CD4-positive, alpha-beta T cell (primary cell): ENCODE measurements at places on chromosomes 4 and X. TPM values are rescaled to one million over a fixed set of nuclear protein-coding genes. Genes with fewer than 3 reads are reported as not detected.

DNA sequence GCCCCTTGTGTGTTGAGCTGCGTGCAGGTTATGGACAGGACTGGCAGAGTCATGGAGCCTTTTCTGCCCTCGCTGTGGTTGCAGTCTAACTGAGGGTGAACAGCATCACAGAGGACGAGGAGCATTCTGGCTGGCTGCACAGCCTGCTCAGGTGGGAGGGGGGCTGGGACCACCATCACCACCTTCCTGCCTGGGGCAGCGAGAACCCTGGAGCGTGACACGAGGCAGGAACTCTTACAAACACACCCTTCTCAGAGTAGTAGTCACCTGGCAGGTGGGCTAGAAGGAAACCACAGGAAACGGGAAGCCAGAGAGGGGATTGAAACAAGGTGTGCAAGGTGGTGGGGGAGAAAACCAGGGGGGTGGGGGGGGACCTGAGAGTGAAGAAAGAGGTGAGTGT is 25.6 kb downstream of the TKTL1 start:
- no peaks in the 10 kb centered on the region for H3K27me3 ChIP-seq
- no peak overlapping the region for H3K27ac ChIP-seq
- H3K4me3 ChIP-seq, result no peak overlapping the region
- H3K4me1 ChIP-seq, result peaks cover 40% of the 10 kb centered on the region
- DNase-seq, result peak; percentile 12
- no peaks in the 10 kb centered on the region for H3K36me3 ChIP-seq

- no peaks in the 10 kb centered on the region for H3K4me1 ChIP-seq
- no peak for DNase-seq
- no peak overlapping the region for H3K27ac ChIP-seq
- no peaks in the 10 kb centered on the region for H3K36me3 ChIP-seq
- no peaks in the 10 kb centered on the region for H3K27me3 ChIP-seq
Measured at GRCh38 chrX:133175162-133175561, 43.0 kb downstream of the TFDP3 start.

DNA sequence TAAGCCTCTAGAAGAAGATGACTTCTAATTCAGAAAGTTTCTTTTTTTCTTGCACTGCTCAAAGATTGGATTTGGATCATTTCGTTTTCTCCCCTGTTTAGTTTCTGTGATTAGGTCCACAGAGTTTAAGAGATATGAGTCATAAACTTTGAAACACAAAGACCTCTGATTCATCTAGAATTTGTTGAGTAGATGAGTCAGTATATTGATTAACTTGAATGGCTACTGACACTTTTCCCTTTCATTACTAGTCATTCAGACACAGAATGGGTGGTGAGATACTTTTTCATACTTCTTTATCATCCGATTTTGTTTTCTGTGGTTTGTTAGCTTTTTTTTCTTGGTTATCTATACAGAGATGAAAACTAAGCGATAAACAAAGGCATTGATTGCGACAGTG is 34.1 kb upstream of the AFF2 start:
- no peak overlapping the region for H3K4me3 ChIP-seq
- H3K36me3 ChIP-seq, result no peaks in the 10 kb centered on the region
- no peak overlapping the region for H3K27ac ChIP-seq
- DNase-seq, result no peak
- H3K27me3 ChIP-seq, result no peaks in the 10 kb centered on the region
- no peaks in the 10 kb centered on the region for H3K4me1 ChIP-seq

GRCh38 chr4:120865985-120866384 is 56.5 kb downstream of the PRDM5 start:
- no peak overlapping the region for H3K27ac ChIP-seq
- no peaks in the 10 kb centered on the region for H3K27me3 ChIP-seq
- no peaks in the 10 kb centered on the region for H3K4me1 ChIP-seq
- no peak for DNase-seq
- H3K4me3 ChIP-seq, result no peak overlapping the region
- no peaks in the 10 kb centered on the region for H3K36me3 ChIP-seq

PNMA6A gene
- 0.38 TPM for total RNA-seq

GRCh38 chr4:151703401-151703800 is 57.4 kb downstream of the GATB start:
- H3K27ac ChIP-seq, result no peak overlapping the region
- no peak for DNase-seq
- peaks cover 7% of the 10 kb centered on the region for H3K36me3 ChIP-seq

GRCh38 chrX:39337451-39337850 is 536.2 kb downstream of the MID1IP1 start:
- H3K4me1 ChIP-seq, result peaks cover 27% of the 10 kb centered on the region
- H3K36me3 ChIP-seq, result no peaks in the 10 kb centered on the region
- DNase-seq, result no peak
- H3K27ac ChIP-seq, result no peak overlapping the region
- no peak overlapping the region for H3K4me3 ChIP-seq
- H3K27me3 ChIP-seq, result no peaks in the 10 kb centered on the region

DNA sequence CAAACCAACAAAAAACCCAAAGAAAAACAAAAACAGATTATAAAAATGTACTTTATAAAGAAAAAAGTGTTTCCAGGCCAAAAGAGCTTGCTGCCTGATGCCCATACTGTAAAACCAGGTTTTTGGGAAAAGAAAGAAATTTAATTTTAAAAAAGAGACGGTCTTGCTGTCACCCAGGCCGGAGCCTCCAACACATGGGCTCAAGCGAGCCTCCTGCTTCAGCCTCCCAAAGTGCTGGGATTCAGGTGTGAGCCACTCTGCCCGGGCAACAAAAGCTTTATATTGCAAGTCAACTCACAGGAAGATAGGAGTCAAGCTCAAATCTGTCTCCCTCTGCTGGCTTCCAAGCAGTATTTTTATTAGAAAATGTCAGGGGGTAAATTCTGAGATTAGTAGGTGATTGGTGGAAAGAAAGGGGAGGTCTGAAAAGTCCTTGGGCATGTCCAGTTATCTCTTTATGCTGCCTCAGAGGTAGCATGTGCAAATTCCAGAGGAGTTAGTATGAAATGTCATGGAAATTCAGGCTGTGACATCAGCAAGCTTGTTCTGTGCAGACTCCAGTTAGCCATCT is 39.4 kb downstream of the MGST2 start:
- no peak overlapping the region for H3K4me3 ChIP-seq
- H3K4me1 ChIP-seq, result no peaks in the 10 kb centered on the region
- no peak overlapping the region for H3K27ac ChIP-seq
- DNase-seq, result no peak
- H3K36me3 ChIP-seq, result peaks cover 3% of the 10 kb centered on the region

HAND2 gene
- total RNA-seq, result not detected

GRCh38 chr4:6875431-6875831 is 34.2 kb upstream of the TBC1D14 start:
- peaks cover 6% of the 10 kb centered on the region for H3K4me1 ChIP-seq
- no peak for DNase-seq
- no peaks in the 10 kb centered on the region for H3K27me3 ChIP-seq
- H3K4me3 ChIP-seq, result no peak overlapping the region

MAGEB10 gene
- total RNA-seq, result not detected

GRCh38 chr4:6854098-6854744 is 55.4 kb upstream of the TBC1D14 start:
- H3K4me1 ChIP-seq, result peaks cover 10% of the 10 kb centered on the region
- H3K27me3 ChIP-seq, result no peaks in the 10 kb centered on the region

DNA sequence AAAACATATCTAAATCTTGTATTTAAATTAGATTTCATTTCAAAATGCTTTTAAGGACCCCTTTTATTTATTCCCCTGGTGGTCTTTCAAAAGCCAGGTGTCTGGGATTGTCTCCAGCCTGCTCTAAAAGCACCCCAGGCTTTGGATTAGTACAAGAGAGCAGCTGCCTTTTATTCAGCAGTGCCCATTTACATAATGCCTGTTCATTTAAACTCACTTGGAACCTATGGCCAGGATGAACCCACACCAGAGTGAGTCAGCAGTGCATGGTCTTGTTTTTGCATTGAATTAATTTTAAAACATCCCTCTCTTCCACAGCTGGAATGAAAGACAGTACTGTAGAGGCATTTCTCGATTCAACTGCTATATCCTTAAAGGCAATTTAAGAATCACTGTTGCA is 64.1 kb upstream of the TENM3 start:
- no peak overlapping the region for H3K4me3 ChIP-seq
- no peaks in the 10 kb centered on the region for H3K4me1 ChIP-seq
- no peaks in the 10 kb centered on the region for H3K27me3 ChIP-seq
- DNase-seq, result no peak

SASH3 gene
- total RNA-seq, result 70.8 TPM

DNA sequence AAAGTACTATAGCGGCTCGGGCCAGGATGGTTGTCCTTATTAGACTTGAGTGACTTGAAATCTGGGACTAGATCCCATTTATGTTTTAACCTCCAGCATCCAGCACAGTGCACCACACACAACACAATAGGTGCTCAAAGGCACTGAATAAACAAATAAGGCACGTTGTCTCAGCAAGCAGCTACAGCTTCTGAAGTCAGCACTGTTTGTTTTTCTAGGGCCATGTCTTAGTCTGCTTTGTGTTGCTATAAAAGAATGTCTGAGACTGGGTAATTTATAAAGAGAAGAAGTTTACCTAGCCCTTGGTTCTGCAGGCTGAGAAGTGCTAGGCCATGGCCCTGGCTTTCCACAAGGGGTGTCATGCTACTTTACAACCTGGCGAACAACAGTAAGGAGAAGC is 102.1 kb upstream of the LNX1 start:
- no peaks in the 10 kb centered on the region for H3K27me3 ChIP-seq
- no peak overlapping the region for H3K4me3 ChIP-seq
- H3K36me3 ChIP-seq, result no peaks in the 10 kb centered on the region
- no peak overlapping the region for H3K27ac ChIP-seq

MAGEB17 gene
- total RNA-seq, result not detected
